Brain pericyte (primary cell): ENCODE measurements at places on chromosomes 6 and 20.

DNA sequence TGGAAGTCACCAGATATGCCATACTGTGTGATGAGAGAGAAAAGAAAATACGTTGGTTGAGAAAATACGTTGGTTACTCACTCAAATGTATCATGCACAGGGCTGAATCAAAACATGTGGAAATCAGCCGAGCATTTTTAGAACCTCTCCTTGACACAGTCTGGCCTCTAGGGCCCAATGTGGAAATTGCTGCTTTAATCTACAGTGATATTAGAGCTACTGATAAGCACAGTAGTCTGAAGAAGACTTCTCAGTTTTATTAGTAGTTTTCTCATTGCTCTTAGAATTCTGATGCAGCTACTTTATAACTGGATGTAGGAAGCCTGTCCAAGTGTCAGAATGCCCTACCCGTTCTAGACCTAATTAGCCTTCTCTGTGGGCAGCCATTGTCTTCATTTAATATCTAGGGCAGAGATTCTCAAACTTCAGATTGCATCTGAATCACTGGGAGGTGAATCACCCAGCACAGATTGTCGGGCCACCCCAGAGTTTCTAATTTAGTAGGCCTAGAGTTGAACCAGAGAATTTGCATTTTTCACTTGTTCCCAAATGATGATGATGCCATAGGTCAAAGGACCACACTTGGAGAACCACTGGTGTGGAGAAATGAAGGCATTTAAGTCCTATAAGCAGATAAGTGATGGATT, 229.1 kb downstream of the PLCB1 start:
- DNase-seq: no peak

DNA sequence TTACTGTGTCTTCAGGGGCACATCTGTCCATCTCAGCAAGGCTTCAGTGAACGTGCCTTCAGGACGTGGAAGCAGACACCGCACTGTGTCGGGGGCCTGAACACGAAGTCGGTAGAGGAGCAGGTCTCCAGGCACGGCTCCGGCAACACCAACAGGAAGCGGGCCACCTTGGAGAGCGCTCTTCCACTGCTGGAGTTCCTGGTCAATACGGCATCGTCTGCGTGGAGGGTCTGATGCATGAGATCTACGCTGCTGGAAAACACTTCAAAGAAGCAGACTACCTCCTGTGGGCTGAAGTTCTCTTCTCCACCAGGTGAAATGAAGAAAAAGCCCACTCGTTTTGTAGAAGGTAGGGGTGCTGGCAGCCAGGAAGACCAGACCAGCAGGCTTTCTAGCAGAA, 69.3 kb upstream of the SLCO4A1 start:
- no peak for DNase-seq

DNA sequence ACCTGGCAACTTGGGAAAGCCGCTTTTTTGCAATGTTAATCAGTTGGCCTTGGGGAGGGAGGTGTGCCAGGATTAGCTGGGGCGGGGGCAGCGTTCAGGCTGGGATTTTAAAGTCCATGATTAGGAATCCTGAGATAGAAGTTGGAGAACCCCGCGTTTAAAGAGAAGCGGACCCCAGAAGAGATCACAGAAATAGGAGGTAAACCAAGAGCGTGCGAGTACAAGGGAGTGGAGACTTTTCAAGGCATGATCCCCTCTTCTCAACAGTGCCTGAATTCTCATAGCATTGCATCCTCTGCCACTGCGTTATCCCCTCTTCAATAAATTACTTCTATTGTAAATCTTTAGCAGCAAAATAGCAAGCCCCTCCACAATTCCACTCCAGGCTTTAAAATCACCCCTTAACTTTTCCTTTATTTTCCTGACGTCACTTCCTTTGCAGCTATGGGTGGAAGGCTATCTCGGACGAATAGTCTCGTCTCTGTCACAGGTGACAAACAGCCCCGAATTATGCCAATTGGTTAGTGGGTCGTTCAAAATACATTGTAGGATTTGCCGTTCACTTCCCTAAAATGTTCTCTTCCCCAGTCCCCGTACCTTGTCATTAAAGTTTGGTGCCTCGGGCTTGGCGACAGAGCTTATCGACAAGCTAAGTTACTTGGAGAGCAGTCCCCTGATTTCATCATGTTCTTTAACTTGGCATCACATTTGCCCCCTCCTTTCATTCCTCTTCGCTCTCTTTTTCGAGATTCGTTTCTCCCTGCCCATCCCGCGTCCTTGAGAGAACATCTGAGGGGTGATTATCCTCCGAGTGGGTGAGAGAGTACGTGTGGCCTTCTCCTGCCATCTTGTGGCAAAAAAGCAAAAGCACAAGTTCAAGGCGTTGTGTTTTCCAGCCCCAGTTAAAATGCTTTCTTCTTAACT, 17.1 kb downstream of the OR2B2 start:
- DNase-seq: peak; percentile 73

DNA sequence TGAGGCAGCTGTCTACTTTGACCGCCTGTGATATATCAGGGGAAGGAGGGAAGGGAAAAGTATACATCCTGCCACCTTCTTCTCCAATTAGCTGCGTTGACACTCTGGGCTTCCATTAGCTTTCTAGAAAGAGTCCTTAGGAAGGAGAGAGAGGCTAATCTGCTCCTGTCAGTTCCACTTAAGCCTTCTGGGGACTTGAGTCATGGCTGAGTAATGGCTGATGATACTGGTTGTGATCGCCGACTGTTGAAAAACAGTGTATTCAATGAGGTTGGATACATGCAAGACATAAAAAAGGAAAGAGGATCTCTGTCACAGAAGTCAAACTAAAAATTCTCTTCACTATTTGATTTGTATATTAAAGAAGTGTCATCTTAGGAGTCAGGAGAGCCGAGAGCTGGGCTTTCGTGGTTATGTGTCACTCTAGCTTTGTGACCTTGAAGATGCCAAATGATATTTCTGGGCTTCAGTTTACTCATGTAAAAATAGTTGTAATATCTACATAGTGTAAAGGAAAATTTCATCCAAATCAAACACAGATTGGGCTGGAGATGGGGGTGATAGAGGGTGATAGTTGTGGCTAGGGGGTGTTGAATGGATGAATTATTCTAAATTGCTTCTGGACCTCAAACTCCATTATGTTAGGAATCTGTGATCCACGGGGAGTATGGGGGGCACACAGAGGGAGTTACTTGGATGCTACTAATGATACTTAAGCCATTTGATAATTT, 189.0 kb downstream of the UST start:
- no peak for DNase-seq

- no peak for DNase-seq
These were observed 1493.5 kb upstream of the DEFB115 start for GRCh38 chr20:29763821-29764511.

DNA sequence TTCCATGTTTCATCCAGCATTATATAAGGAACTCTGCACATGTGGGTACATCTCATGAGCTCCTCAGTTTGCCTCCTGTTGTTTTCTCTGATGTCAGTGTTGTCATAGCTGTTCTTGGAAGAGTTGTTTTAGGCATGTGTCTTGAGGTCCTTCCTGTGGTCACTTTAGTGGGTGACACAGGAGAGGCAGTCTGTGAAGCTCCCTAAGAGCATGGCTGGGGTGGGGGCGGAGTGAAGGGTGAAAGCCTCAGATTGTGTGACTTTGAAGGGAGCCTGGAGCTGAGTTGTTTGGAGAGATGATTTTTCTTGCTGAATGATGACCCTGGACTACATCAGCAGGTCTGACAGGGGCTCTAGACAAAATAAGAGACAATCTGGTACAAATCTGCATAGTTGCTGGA, 37.7 kb downstream of the PPP1R14C start:
- no peak for DNase-seq

DNA sequence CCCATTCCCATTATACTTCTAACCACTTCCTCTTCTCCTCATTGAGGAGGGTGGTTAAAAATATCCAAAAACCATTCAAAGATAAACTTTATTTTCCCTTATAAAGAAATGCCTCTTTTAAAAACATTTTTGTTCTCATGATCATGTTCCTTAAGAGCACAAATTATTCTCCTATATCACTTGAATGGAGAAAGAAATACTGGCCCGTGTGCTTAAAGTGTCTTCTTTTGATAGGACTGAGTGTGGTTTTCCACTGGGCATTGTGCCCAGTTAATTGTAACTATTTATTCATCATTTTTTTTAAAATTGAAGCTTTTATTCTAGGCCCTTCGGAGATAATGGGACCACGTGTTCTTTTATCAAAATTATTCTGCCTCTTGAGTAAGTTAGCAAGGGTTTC, 871.5 kb downstream of the QKI start:
- no peak for DNase-seq

GRCh38 chr20:63321148-63321831, 28.3 kb downstream of the COL20A1 start:
- DNase-seq: no peak

DNA sequence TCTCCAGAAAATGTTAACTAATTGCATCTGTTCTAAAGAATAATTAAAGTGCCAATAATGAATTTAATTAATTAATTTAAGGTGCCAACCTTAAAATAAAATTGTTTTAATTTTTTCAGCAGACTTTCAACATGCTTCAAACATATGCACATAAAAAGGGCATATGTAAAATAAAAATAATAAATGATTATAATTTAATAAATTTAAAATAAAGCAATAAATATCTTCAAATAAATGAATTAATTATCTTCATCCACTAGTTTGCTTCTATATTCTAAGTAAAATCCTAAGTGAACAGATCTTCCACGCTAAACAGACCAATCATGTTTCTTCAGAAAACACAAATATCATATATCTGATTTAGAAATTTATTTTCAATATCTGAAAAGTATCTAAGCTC, 119.2 kb downstream of the HIVEP2 start:
- DNase-seq: no peak
